Cerebellum (tissue), 4 donors: ENCODE measurements at places on chromosomes 7 and 10. TPM values are rescaled to one million over a fixed set of nuclear protein-coding genes. Genes with fewer than 3 reads are reported as not detected.

Gene SLC26A5
- 0.18 TPM for total RNA-seq

GRCh38 chr7:45976485-45976856 is 55.4 kb upstream of the IGFBP3 start:
- no peak for DNase-seq

DNA sequence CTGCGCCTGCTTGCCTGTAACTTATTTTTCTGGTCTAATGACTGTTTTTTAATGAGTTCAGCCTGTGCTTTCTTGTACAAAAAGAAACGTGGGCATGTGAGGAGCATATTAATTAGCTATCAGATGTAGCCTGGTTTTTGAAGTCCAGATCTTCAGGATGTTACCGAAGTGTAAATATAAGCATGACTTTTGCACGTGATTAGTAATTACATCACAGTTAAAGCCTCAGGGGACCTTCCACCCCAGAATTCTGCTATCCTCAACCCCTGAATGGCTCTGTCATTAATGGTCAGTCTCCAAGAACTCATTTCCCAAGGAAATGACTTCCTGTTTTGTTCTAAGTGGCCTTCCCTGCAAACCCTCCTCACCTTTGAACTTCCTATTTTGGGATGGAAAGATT is 2.1 kb upstream of the PRXL2A start:
- DNase-seq: no peak

GRCh38 chr7:96708872-96709271 is 774 bp downstream of the SEM1 start:
- no peak for DNase-seq

DNA sequence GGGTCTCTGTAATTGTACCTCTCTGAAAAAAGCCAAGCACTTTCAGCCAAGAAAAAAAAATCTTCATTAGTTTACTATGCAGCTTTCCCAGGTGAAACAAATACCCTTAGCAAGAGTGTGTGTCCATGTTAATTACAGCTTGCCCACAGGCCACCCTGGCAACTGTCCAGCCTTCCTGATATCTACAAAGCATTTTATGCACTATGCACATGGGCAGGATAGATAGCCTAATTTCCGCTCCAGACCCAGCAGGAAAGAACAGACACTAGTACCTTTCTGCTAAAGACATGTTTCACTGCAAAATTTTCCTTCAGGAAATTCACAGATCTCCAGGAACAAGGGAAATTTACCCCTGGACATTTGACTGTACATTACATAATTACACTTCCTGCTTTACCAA is 24.4 kb downstream of the CACNA2D1 start:
- DNase-seq: peak; percentile 38

DNA sequence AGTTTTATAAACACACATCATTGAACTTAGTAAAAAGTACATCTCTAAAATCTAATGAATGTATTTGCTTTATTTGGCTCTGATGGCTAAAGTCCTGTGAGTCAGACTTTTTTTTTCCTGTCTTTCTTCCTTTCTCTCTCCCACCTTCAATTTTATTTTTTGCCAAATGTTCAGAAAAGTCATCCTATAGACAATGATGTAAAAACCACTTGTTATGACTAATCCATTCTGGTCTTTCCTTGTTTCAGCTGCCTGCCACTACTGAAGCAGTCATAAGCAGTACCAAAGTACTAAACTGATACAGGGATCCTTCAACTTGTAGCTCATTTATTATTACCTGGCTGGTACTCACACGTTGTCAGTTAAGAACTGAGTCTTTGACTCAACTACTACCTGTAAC is 23.9 kb downstream of the HECTD2 start:
- DNase-seq: no peak

DNA sequence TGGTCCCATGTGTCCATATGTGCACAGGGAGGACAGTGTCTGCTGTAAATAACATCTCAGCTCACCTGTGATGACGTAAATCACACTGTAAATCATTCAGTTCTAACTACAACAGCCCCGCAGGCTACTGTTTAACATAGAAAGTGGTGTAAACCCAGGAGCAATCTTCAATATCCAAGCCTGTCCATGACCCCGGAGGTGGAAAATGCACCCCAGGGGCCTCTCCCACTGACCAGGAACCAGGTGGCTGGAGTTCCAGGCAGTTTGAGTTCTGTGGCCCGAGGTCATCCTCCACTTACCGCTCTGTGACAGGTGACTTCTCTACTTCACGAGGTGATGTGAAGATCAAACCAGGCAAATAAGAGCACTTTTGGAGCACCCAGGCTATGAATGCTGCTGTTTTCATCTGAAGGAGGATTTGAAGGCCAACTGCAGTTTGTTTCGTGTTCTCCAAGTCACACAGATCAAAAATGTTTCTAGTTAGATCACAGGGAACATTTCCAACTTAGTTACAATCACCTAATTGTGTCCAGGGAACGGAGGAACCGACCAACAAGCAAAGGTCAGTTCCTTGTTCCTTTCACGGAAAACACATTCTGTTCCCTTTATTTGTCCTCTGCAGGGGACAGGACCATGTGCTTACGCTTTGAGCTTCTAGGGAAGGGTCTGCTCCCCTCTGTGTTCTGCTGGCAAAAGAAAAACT is 131.8 kb downstream of the WDR37 start:
- DNase-seq: no peak

DNA sequence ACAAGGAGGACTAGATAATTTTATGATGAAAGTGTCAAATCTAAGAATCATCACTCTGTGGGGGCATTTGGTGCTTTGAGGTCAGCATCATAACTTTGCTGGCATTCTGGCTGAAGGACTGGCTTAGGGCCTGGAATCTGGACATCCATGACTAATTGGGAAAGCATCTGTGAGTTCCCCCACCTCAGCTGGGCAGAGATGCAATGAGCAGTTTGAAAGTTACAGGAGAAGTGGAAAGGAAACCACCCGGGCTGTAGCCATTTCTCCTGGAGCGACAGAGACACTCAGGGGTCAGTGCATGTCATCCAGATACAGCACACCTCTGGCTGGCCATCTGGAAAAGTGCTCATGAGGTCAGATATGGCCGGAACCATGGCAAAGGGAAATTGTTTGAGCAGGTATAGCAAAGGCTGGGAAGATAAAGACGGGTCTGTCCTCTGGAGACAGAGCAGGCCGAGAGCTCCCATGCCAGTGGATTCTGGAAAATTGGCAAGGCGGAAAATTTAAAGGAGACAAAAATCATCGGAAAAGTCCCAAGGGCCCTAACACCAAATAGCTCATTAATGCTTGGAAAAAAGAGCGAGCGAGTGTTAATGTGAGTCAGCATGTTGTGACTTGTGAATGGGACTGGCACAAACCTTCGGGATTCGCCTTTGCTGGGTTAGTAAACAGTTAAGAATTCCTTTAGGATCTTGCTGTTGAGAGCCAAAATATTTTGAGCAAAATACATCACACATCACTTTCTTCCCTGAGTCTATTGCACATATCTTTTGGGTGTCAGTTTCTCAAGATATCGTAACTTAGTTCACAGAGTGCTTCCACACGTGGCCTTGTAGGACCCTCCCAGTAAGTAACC is 188.4 kb upstream of the AGK start:
- DNase-seq: no peak
